MM.1S (cell line): ENCODE measurements at places on chromosomes 1 and 21.

- DNase-seq: no peak
These were observed 7.4 kb downstream of the KCNE1 start for GRCh38 chr21:34504595-34504994.

DNA sequence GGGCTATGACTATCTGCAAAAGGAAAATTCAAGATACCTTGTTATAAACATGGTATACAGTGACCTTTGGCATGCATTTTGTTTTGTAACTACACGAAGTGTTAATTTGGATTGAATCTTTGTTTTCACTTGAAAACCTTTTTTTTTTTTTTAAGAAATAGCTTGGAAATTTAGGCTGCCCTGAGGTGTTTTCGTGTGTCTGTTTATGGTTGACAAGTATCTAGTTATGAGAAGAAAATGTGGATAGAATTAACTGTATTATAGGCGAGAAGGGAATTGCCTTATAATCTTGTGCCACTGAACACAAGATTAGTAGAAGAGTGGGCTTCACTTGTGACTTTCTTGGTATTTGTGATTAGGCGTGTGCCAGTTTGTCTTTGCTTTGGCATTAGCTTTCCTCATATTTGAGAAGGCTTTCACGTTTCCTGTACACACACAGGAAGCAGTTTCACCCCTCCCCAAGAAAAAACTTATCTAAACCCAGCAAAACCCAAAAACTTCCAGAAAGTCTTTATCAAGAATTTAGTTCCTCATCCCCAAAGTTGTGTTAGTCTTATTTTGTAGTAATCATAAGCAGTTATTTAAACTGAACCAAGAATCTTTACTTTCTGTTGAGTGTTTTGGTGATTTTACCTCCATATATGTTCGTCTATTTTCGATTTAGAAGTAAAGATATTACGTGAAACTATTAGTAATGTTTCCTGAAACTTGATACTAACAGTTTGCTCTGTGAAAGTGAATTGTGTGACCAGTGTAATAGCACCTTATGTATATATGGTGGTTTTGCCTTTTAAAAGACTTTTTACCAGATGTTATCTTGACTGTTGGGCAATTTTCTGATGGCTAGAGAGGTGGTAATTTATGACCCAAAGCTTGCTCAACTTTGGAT lies 3.8 kb downstream of the DYRK1A start:
- peak; percentile 85 for DNase-seq

DNA sequence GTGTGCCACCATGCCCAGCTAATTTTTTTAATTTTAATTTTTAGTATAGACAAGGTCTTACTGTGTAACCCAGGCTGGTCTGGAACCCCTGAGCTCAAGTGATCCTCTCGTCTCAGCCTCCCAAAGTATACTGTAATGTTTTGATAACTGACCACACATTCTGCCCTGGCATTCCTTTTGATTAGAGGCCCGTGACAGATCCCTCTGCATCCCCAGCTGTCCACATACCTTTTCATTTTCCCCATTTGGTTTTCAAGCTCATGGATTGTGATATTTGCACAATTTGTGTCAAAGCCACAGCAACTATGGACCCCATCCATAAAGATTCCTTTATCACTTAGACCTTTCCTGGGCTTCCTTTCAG lies 116.8 kb upstream of the ATP1A1 start:
- DNase-seq: no peak

DNA sequence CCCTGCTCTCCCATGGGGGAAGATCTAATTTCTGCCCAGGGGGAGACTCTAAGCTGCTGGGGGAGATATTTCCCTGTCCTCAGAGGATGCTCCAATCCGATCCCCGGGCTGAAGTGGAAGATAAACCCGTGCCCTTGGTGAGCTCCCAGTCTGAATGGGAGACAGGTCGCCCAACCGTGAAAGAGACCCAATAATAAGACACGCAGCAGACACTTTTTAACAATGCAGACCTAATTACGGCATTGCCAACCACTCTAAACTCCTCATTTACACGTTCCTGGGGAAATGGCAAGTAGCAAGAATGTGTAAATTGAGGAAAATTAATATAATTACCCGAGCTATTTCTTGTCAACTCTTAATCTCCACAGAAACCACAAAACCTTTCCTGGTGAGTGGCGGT lies 48.7 kb upstream of the ACTL8 start:
- no peak for DNase-seq

GRCh38 chr1:96596226-96596922 lies 125.2 kb upstream of the PTBP2 start:
- DNase-seq: peak; percentile 6

GRCh38 chr1:235329139-235329902 lies 951 bp downstream of the GGPS1 start:
- peak; percentile 83 for DNase-seq

DNA sequence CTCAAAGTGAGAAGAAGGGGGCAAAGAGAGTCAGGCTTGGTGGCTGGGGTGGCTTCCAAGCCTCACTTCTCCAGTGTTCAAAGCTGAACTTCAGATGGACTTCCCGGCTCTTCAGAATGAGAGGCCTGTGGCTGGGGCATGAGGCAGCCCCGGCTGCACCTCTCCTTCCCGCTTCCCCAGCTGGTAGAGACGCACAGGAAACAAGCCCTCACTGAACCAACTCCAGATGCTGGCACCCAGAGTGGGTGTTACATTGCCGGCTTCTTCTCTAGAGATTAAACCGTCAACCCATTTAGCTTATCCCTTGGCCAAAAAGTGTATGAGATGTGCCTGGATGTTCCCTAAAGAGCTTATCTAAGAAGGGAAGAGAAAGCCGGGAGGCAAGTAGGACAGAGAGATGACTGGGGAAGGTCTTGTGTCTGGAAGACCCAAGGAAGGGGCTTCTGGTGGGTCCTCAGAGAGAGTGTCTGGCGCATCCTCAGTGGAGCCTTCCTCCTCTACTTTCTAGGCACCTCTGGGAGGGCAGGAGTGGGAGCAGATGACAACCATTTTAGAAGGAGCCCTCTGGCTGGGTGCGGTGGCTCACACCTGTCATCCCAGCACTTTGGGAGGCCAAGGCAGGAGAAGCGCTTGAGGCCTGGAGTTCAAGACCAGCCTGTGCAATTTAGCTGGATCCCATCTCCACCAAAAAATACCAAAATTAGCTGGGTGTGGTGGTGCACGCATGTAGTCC lies 2.0 kb downstream of the ADAMTSL4 start:
- DNase-seq: peak; percentile 5

DNA sequence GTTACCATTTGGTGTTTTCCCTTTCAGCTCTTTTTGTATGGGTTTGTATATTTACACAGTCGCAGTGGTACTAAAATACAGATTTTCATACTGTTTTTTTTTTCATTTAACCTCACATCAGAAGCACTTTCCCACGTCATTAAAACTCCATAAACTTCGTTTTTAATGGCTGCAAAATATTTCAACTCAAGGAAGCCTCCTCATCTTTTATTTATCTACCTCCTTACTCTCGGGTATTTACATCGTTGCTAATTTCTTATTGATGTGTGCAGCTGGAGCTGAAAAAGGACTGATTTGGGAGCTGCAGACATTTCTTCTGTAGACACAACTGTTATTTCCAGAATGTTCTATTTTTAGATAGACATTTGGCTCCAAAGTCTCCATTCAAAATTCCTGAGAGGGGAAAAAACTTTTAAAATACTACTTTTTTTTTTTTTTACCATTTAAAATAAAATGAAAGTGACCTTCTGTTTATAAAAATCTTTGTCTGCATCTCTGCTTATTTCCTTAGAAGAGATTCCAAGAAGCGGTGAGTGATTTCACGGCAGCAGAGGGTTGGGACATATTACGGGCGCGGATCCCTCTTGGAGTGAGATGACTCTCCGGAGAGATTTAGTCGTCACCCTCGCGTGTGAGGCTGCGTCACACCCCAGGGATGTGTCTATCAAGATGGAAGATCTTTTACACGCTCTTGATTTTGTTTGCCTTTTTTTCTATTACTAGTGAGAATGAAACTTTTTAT lies 10.1 kb downstream of the RUNX3 start:
- no peak for DNase-seq

GRCh38 chr1:173823781-173824314 lies 625 bp upstream of the DARS2 start:
- no peak for DNase-seq

DNA sequence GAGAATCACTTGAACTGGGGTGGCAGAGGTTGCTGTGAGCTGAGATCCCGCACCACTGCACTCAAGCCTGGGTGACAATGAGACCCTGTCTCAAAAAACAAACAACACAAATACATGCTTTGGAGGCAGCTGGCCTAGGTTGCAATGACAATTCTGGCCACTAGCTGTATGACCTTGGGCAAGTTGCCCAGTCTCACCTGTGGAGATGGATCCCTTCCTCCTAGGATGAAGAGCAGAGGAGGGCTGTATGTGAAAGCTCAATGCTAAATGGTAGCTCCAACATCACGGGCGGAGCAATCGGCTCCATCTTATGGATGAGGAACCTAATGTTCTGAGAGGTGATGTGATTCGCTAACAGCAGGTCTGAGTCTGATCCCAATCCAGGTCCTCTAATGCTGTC lies 20.6 kb downstream of the ADORA1 start:
- DNase-seq: peak; percentile 14

- no peak for DNase-seq
These were observed 42.5 kb upstream of the SYT2 start for GRCh38 chr1:202752774-202753173.

- no peak for DNase-seq
These were observed 3.8 kb upstream of the MAB21L3 start for GRCh38 chr1:116107371-116107770.

DNA sequence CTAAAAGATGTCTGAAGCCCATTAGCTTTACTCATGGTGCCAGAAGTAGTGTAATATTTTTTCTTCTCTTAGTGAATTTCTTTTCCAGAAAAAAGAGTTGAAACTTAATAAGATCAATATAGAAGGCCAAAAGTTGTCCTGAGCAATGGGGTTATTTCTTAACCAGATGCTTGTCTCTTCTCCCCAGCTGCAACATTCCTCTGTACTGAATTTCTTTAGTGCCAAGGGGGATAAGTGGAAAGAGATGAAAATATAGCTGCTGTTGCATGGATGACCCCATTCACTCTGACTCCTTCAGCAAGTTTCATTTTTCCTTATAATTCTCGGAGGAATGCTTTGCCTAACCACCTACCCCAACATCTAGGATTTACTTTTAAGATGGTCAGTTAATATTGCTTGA lies 675.0 kb downstream of the USP25 start:
- no peak for DNase-seq

DNA sequence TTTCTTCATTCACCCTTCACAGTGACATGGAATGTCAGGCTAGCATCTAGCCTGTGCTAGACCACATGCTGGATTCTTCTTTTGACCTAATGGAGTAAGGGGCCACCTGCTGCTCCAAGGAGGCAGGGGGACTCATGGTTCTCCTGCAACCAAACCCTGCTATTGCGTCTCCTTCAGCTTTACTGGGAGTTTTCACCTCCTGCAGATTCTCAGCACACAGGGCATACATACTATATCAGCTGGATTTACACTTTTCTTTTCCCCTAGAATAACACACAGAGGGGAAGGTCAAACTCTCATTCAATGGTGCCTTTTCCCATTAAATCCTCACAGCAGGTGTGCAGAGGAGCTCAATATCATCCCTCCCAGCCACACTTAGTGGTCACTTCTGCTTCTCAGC lies 16.6 kb upstream of the AK5 start:
- no peak for DNase-seq

- no peak for DNase-seq
These were observed 6.1 kb upstream of the EVA1C start for GRCh38 chr21:32406405-32406804.

DNA sequence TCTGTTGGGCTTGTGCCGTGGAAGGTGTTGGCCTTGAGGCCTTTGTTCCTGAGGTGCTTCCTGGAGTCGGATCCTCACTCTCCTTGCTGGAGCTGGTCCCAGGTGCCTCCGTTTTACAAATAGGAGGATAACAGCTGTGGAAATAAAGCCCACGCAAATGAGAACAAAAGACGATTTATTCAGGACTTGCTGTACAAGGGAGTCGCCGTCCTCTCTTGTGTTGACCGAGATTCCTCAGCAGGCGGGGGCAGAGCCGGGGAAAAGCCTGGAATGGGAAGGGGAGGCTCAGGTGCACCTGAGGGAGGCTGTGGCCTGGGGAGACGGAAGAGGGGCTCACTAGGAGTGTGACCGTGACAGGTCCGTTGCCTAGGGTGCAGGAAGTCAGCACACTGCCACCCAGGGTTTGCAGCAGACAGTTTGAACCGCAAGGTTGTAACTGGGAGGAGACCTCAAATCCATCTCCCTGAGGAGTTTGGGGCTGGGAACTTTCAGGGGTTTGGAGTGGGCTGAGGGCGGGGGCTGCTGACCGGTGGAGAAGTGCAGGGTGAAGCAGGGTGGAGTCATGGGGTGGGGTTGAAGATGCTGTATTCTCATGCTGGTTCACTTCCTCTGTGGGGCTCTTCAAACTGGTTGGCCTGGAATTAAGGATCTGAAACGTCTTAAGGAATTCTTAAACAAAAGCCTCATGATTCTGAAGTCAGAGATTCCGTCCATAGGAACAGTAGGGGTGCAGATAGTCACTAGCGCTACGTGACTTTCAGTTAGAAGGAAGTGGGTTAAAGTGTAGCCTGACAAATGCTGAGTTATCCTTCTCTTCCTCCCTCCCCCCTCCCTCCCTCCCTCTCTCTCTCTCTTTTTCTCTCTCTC lies 2.6 kb upstream of the CSTB start:
- DNase-seq: no peak

DNA sequence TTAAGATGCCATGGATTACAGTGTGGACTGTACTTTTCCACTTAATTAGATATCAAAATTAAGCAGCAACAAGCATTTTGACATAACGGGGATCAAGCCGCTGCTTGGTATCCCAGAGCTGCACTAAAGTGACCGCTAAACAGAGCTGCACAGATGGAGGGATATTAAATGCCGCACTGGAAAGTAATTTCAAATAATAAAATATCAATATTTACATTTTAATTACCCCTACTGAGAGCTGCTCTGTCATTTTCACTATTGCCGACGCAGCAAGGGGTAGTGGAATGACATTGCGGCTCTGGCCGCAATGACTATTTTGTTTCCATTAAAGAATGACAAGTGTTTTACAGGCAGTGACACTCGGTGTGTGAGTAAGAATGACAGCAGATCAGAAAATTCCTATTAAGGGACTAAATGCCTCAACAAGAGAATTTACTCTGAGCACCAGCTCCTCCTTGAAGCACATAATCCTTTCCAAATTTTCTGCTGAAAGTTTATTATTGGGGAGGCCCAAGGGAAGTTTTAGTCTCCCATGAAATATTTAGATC lies 109.1 kb upstream of the USH2A start:
- DNase-seq: no peak

- DNase-seq: no peak
These were observed 144.4 kb downstream of the PTBP2 start for GRCh38 chr1:96865731-96866685.

- peak; percentile 21 for DNase-seq
These were observed 37.7 kb upstream of the DDAH1 start for GRCh38 chr1:85502625-85503083.

DNA sequence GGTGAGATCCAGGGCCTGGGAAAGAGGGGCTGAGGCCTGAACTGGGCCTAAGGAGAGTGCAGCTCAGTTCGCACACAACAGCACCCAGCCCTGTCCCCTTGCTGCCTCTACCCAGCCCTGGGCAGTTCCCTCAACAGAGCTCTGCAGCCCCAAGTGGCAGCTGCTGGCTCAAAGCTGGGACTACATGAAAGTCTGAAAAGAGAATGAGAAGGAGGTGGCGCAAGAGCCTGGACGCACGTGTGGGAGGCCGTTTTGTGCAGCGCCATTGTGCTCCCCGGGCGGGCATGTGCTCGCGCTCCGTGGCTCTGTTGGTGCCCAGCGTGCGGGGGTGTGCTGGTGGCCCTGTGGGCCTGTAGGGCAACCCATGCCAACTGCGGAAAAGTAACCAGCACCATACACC lies 10.3 kb downstream of the GPR37L1 start:
- no peak for DNase-seq
